ENCODE measurements at places on chromosomes 5 and 9.

DNA sequence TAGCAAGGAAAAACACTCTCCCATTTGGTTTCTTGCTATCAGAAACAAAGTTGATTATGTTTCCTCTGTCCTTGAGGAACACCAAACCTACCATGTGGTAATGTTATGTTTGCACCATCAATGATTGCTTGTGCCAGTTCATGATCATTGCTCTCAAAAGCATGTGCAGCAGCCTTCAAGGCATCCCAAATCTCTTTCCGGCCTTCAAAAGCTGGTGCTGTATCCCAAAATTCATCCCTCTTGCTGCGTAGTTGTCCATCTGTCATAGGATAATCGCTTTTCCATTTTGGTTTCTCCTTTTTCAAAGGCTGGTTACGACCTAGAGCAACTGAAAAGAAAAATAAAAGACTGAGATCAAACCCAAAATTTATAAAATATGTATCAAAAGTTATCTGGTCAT lies 40.1 kb downstream of the EFCAB9 start:
- no peak for DNase-seq

DNA sequence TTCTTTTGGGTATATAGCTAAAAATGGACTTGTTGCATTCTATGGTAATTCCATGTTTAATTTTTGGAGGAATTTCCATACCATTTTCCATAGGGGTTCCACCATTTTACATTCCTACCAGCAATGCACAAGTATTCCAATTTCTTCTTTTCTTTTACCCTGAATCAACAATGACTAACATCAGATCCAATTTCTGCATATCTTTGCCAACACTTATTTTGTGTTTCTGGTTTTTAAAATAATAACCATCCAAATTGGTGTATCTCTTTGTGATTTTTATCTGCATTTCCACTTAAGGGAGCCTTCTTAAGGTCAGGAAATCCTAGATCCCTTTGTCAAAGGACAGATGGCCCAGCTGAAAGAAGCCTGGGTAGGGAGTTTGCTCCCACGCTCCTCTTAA lies 29.5 kb upstream of the SMU1 start:
- no peak for DNase-seq

DNA sequence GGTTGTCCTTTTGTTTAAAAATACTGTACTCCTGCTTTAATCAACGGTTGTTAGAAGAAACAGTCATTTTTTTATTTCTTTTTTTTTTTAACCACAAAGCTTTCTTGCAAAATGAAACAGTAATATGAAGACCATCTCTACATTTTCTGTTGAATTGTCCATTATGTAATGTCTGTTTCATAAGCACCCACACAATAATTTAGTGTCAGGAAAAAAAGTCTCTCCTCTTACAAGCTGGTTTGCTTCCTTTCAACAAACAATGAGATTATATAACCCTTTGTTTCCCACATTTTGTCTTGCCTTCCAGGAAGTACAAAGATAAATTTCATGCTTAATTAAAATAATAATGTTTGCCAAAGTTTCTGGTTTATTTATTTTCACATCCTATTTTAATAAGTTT lies 16.7 kb downstream of the CTNNAL1 start:
- DNase-seq = no peak

- DNase-seq = peak; percentile 92
Observed at GRCh38 chr9:113578882-113579282, 115.4 kb downstream of the RGS3 start.

DNA sequence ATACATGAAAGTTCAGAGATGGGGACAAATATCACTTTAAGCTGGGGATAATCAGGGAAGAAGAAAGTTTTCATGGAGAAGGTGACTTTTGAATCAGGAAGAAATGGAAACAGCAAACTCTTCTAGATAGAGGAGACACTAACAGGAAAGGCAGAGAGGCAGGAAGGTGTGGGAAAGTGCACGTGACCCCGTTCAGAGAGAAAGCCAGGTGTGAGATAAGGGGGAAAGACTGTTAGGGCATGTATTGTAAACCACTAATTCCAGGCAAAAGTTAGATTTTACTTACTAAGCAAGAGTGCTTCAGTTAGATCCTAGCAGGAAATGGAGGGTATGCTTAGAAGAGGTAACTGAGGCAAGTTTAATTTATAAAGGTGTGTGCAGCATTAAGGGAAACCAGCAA lies 58.5 kb downstream of the PDCD1LG2 start:
- DNase-seq = no peak

GRCh38 chr5:164504141-164504772 lies 998.8 kb downstream of the MAT2B start:
- peak; percentile 55 for DNase-seq

GRCh38 chr5:1793966-1794900 lies 5.4 kb downstream of the MRPL36 start:
- DNase-seq = peak; percentile 67

DNA sequence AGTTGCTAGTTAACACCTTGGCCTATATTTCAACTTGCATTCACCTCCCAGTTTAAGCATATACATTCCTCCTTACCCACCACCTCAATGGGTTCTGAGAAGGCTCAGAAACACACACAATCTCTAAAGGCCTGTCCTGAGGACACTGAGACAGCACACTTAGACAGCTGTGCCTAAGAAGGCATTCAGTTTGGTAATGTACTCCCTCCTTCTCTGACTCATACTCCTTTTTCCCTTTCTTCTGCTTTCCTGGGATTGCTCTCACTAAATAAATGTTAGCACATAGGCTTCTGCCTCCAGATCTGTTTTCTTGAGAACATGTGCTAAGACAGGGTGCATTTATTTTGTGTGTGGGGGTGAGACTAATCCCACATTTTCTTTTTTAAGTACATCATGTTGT lies 456.8 kb upstream of the CDH6 start:
- no peak for DNase-seq

GRCh38 chr9:109469646-109470358 lies 28.3 kb downstream of the PTPN3 start:
- peak; percentile 85 for DNase-seq

GRCh38 chr5:134406390-134406789 lies 5.3 kb downstream of the CDKN2AIPNL start:
- DNase-seq = no peak

- no peak for DNase-seq
Observed at GRCh38 chr5:94017579-94017978, 276.2 kb upstream of the POU5F2 start.

GRCh38 chr5:116626272-116626723 lies 51.7 kb upstream of the SEMA6A start:
- DNase-seq = peak; percentile 18

- no peak for DNase-seq
Observed at GRCh38 chr9:8637626-8638025, 838.0 kb upstream of the DMAC1 start.

DNA sequence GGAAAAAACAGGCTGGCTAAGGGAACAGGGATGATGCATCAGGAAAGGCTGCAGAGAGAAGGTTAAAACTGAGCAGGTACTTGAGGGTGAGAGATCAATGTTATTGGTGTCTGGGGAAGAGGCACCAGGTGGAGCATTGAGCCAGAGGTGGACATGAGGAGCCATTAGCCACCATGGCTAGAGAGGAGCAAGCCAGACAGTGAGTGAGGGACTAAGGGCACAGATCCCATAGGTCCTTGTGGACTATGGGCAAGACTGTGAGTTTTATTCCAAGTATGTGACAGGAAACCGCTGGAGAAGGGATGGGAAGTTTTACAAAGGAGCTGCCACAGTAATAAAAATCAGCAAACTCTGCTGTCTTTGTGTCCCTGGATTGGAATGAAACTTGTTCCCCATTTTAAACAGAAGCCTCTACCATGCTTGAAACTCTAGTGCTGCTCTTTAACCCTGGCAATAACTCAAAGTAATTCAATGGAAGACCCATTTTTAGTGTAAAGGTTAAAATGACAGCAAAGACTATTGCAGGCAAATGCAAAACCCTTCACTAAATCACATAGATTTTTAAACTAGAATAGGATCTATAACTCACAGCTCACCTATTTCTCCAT lies 349.8 kb downstream of the ENC1 start:
- DNase-seq = no peak

- DNase-seq = no peak
Observed at GRCh38 chr5:169610606-169611005, 26.5 kb upstream of the DOCK2 start.

- no peak for DNase-seq
Observed at GRCh38 chr9:7387840-7388239, 411.7 kb downstream of the DMAC1 start.

GRCh38 chr5:43156388-43156787 lies 35.6 kb upstream of the NIM1K start:
- no peak for DNase-seq

DNA sequence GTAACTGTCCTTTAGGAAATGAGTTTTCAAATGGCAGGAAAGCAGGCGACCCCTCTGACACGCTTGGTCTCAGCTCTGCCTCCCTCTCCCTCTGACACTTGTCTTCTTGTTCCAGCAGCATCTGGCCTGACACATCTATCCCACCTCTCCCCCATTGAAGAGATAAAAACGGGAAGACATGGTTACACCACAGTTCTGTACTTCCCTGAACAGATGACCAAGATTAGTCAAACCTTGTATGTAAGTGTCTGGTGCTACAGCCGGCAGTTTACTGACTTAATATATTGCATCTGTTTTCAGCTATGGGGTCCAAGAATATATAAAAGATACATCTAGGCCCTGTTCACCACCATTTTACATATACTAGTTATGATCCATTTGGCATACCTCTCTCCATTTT lies 29.6 kb upstream of the MLLT3 start:
- DNase-seq = no peak

GRCh38 chr9:128048663-128049062 lies 18.5 kb downstream of the NAIF1 start:
- DNase-seq = no peak
